ENCODE measurements at places on chromosomes 16 and 17.
A peak's percentile ranks its signal among the peaks of the same experiment; 100 is the strongest.

- DNase-seq: no peak
These were observed 180.2 kb downstream of the RPTOR start for GRCh38 chr17:80724775-80725266.

DNA sequence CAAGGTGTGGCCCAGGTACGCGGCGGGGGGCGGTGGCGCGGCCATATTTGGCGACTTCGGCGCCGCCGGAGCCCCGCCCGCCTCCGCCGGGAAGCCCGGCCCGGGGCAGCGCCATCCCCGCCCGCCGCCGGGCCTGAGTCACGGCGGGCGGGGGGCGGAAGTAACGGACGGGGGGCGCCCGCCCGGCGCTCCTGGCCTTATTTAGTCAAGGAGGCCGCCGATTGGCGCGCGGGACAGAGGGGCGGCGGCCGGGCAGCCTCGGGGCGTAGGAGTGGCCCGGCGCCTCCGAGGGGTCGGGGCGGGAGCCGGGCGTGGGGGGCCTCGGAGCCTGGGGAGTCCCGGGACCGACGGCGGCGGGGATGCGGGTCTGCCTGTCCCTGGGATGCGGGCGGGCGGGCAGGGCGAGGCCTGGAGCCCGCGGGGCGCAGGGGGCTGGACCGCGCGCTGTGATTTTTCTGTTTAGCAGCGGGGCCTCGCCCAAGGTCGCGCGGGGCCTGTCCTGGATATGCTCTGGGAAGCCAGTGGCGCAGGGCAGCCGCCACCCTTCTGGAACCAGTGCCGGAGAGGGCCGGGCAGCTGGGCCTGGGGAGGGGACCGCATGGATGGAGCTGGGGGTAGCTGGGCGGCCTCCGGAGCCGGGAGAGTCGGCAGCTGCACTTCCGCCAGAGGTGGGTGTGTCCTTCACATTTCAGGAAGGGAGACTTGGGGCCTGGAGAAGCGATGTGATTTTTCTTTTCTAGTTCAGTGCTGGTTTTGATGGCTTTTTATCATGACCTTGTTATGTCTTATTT lies 2.3 kb upstream of the ACTG1 start:
- DNase-seq: peak; percentile 60

DNA sequence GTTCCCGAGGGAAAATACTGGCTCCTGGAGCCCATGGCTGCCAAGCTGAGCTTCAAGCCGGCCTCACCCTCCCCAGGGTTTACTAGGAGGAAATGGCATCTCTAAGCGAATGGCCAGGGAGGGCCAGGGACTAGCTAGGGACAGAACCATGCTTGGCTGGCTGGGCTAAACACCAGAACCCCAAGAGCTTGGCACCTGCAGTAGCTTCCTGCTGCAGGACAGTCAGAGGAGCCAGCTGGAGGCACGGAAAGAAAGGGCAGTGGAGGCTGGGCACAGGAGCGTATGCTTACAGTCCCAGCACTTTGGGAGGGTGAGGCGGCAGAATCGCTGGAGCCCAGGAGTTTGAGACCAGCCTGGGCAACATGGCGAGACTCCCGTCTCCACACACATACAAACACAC lies 33.7 kb downstream of the PEMT start:
- DNase-seq: no peak

GRCh38 chr16:74448990-74449389 lies 27.7 kb upstream of the CLEC18B start:
- no peak for DNase-seq

- peak; percentile 67 for DNase-seq
These were observed 11.8 kb downstream of the CSF3 start for GRCh38 chr17:40026816-40027613.

- DNase-seq: no peak
These were observed 37.2 kb downstream of the MAP2K6 start for GRCh38 chr17:69451416-69452394.

DNA sequence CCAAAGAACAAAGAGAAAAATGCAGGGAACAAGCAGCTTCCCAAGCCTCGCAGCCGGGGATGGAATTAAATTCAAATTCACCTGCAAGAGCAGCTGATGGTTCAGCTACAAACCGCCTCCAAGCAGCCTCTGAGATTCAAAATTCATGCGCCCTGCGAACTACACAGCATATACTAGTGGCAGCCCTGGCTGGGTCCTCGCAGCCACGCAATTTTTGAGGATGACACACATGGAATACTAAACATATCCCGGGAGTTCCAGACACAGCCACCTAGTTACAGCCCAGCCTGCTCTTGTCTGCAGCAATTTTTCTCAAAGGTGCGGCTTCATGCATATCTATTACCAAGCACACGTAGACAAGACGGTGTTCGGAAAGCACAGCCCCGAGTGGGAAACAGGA lies 35.9 kb upstream of the KIFC3 start:
- no peak for DNase-seq

Measured in activated CD4-positive, alpha-beta T cell treated with anti-CD3 and anti-CD28 coated beads, Interleukin-2, amount 50 U/mL, for 4 hours (primary cell).